ENCODE measurements at places on chromosomes 1 and 21. TPM values are rescaled to one million over a fixed set of nuclear protein-coding genes. Genes with fewer than 3 reads are reported as not detected.

Gene LPAR3
- polyA plus RNA-seq, result not detected

Gene PHLDA3
- 1.5 TPM for polyA plus RNA-seq

Gene SYT11
- 166 TPM for polyA plus RNA-seq

Gene NIPAL3
- 22.7 TPM for polyA plus RNA-seq

Gene CHI3L1
- not detected for polyA plus RNA-seq

Gene VCAM1
- polyA plus RNA-seq, result 0.71 TPM

Gene PLEKHA6
- 3.3 TPM for polyA plus RNA-seq

Gene SLC6A9
- polyA plus RNA-seq, result 1.5 TPM

Gene CYP4A22
- not detected for polyA plus RNA-seq

Gene MSH4
- polyA plus RNA-seq, result 0.11 TPM

Gene SLC2A5
- polyA plus RNA-seq, result 1.9 TPM

Gene RXRG
- not detected for polyA plus RNA-seq

Gene OPRD1
- not detected for polyA plus RNA-seq

Gene HSPA6
- polyA plus RNA-seq, result 0.62 TPM

Gene PLA2G2F
- polyA plus RNA-seq, result not detected

Gene C1QTNF12
- polyA plus RNA-seq, result not detected

Gene SPRR2A
- polyA plus RNA-seq, result not detected

Gene TCP10L
- polyA plus RNA-seq, result 0.48 TPM

Gene WARS2
- 8.0 TPM for polyA plus RNA-seq

Gene ARHGEF2
- polyA plus RNA-seq, result 16.3 TPM

Gene DNAJC28
- polyA plus RNA-seq, result 21.6 TPM

Gene GPR25
- not detected for polyA plus RNA-seq

Gene IGFN1
- polyA plus RNA-seq, result not detected

Gene ELAVL4
- polyA plus RNA-seq, result 39.6 TPM

Gene AK5
- polyA plus RNA-seq, result 62.7 TPM

Gene GJA5
- not detected for polyA plus RNA-seq

Gene GJB4
- not detected for polyA plus RNA-seq

Gene HMGN2
- 146 TPM for polyA plus RNA-seq

Gene CFHR1
- not detected for polyA plus RNA-seq

Gene RBM8A
- polyA plus RNA-seq, result 224 TPM

Gene OR6Y1
- polyA plus RNA-seq, result not detected

Gene C1QC
- polyA plus RNA-seq, result 0.56 TPM

Gene HHIPL2
- not detected for polyA plus RNA-seq

Gene FLG2
- not detected for polyA plus RNA-seq

Gene VANGL2
- not detected for polyA plus RNA-seq

Gene POU3F1
- not detected for polyA plus RNA-seq

Gene MATN1
- polyA plus RNA-seq, result not detected

Gene PTAFR
- polyA plus RNA-seq, result not detected

Gene RGS8
- polyA plus RNA-seq, result 310 TPM

Gene LAMC1
- 11.3 TPM for polyA plus RNA-seq

Gene SPRR2E
- not detected for polyA plus RNA-seq

Gene TAS1R1
- polyA plus RNA-seq, result 0.35 TPM

Gene MR1
- polyA plus RNA-seq, result 0.53 TPM

Gene FALEC
- not detected for polyA plus RNA-seq
